EL (cell line): ENCODE measurements at places on chromosomes 16 and 17.
A peak's percentile ranks its signal among the peaks of the same experiment; 100 is the strongest.

DNA sequence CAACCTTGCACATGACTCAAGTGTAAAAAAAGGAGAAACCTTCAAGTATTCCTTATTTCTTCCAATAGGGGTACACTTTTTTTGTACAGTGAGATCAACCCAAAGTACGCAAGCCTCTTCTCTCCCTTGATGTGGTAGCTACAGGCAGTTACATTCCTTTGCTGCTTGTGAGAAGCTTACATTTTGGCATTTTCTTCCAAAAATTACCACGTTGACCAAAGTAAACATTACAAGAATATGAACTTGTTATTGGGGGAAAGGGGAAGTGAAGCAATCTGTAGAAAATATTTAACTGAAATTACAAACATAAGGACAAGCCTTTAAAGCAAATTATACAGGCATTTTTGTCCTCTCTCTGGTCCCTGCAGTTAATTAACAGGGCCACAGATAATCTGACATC, 97.0 kb upstream of the TOB1 start:
- no peak for DNase-seq

GRCh38 chr17:45380991-45381390, 51.7 kb downstream of the ARHGAP27 start:
- no peak for DNase-seq

DNA sequence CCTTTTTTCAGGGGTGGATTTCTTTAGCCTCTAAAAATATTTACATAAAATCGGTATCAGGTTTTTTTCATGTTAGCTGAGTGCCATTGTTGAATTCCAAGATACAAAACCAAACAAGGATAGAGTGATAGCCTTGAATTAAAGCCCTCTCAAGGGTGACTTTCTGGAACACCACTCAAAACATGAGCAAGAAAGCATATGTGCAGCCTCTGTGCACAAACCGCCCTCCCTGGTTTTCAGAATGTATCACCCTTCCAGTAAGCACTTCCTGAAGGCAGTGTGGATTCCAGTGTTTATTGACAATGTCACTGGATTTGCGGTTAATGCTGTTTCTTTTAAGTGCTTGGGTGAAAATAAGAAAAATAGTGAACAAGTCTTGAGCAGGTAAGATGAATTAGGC, 597.7 kb downstream of the TMEM114 start:
- no peak for DNase-seq

DNA sequence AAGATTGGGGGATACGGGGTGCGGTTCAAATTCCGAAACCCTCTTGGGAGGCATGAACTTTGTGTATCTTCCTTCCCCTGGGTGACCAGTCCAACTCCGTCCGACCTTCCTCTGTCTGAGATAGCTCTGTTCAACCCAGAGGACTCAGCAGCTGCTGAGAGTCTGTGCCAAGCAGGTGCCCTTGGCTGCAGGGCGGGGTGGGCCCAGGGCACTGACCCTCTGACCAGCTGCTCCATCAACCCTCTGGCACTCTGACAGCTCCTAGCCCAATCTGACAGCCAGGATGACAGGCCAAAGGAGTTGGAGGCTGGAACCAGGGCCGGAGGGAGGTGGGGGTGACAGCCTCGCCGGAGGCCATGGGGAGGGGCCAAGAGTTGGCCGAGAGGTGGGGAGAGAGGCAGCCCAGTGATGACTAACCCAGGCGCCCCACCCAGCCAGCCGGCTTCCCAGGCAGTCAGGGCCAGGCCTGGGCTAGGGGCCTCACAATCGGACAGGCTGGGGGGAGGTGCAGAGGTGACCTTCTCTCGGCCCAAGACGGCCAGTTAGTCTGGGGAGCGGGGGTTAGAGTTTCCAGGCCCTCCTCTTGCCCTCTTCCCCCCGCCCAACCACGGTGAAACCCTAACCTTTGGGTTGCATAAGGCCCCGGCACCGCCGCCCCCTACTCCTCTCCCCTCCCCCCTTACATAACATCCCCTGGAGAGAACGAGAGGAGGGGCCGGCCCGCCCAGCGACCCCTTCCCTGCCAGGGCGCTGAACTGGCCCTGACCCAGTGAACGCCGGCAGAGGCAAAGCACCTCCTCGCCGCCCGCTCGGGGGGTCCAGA, 5.0 kb upstream of the TLCD2 start:
- peak; percentile 96 for DNase-seq

DNA sequence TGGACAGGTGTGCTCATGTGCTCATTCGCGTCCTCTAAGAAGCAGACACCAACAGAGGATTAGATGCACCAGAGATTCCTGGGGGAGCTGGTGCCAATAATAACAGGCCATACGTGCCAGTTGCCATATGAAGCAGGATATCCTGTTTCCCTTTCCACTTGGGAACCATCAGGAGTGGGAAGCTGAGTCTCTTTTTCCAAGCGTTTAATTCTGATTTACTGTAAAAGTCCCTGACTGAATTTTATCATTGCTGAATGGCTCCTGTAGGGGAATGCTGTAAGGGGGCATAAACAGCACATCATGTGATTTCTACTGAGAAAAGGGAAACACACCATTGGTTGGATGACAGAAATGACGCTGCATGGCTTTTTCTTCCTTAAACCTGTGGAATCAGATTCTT, 113.3 kb downstream of the IRF8 start:
- DNase-seq = no peak

- DNase-seq = no peak
Measured at GRCh38 chr16:63563819-63564505, 1527.7 kb upstream of the CDH8 start.

DNA sequence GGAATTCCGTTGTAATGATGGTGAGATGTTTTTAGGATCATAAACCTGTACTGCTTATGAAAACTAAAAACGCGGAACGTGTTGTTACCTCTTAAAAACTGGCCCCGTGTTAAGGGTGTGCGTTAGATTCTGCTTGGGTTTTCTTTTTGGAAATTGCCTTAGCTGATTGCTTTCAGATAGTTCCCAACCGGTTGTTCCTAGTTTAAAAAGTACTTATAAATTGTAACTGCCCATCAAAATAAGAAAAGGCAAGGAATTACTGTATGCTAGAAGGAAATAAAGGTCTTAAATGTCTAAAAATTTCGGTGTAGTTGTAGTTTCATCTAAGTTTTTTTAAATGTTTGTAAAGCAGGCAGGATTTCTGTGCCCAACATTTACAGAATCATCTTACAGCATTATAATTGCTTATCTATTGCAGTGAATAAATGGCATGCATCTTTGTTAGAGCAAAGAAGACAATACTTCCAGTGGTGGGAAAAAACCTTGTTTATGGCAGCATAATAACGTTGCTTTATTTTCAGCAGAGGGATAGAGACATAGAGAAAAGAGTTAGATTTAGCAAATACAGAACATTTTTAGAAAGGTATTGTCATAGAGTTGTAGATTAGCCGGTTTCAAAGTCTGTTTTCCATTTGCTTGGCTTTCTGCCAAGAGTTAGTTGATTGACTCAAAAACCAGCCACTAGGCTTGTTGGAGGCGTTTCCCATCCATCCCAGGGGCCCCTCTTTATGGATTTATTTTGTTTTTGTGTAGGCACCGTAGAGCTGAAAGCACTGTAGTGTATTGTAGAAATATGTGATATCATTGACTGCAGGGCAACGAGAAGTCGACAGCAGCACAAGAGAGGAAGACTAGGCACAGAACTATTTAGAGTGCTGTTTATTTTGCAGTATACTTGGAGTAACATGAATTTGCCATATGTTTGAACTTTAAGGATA, 1.7 kb downstream of the PPM1D start:
- peak; percentile 83 for DNase-seq
